Cortex of kidney (tissue), 1 donor: ENCODE measurements at places on chromosomes 3 and 15.

DNA sequence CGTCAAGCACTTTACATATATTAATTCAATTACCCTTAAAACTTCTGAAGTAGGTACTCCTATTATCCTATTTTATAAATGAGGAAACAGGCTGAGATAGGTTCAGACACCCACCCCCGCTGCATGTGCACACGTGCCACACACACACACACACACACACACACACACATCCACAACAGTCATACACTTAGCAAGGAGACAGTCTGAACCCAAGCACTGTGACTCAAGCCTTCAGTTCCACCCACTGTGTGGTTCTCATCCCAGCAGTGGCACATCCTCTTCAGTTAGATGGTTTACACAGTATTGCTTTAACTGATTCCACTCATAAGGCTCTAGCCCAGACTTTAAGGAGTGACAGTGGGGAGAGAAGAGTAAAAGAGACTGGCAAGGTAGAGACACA lies 91.1 kb upstream of the FGF7 start:
- DNase-seq = no peak

- no peak for DNase-seq
Measured at GRCh38 chr15:51390241-51390965, 48.9 kb downstream of the GLDN start.

GRCh38 chr3:156246961-156247725 lies 126.8 kb downstream of the KCNAB1 start:
- DNase-seq = no peak

DNA sequence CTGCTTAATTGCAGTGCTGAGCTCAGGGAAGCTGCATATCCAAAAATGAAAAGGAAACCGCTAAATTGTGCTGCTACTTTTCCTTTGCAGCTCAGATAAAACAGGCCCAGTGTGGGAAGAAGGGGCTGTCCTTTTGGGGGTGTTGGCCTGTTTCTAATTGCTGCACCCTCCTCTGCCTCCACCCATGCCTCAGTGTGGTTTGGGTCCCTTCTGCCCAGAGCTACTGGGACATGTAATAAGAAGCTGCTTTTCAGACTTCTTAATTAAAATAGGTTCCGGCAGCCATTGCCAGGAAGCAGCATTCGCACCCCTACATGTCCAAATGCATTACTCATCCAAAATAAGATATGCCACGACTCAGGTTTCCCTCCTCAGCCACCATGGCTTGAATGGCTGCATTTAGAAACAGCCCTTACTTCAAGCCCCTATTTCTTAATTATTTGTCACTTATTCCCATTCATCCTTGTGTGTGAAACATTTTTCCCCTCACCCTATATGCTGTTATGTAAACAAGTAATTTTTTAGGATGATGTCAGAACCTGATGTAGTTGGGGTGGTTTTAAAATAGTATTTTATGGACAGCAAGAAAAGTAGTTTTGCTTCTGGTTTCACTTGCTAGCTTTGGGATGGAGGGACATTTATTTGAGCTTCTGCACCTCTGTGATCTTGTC lies 235.9 kb upstream of the CTDSPL start:
- DNase-seq = no peak

DNA sequence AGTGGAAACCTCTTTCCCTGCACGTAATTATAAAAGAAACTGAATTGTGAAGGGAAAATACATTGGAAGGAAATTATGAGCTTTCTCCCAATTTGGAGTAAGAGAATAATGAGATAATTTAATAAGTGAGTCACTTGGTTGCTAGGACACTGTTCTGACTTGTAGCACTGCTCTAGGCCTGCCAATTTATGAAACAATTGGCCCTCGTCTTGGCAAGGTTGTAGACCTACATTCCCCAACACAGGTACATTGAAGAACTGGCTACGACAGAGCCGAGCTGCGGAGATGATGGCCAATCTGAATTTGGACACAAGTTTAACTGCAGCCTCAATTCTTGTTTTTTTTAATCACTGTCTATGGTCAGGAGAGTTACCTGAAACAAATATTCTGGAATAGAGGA lies 674.1 kb downstream of the MECOM start:
- DNase-seq = no peak

- DNase-seq = no peak
Measured at GRCh38 chr3:119597548-119598288, at the start of gene PLA1A. Gene PLA1A, plus strand, starts transcription at chr3:119597885. Its CDS starts 29 bp downstream, at chr3:119597914.

- DNase-seq = no peak
Measured at GRCh38 chr3:118332699-118333098, 701.9 kb downstream of the IGSF11 start.

DNA sequence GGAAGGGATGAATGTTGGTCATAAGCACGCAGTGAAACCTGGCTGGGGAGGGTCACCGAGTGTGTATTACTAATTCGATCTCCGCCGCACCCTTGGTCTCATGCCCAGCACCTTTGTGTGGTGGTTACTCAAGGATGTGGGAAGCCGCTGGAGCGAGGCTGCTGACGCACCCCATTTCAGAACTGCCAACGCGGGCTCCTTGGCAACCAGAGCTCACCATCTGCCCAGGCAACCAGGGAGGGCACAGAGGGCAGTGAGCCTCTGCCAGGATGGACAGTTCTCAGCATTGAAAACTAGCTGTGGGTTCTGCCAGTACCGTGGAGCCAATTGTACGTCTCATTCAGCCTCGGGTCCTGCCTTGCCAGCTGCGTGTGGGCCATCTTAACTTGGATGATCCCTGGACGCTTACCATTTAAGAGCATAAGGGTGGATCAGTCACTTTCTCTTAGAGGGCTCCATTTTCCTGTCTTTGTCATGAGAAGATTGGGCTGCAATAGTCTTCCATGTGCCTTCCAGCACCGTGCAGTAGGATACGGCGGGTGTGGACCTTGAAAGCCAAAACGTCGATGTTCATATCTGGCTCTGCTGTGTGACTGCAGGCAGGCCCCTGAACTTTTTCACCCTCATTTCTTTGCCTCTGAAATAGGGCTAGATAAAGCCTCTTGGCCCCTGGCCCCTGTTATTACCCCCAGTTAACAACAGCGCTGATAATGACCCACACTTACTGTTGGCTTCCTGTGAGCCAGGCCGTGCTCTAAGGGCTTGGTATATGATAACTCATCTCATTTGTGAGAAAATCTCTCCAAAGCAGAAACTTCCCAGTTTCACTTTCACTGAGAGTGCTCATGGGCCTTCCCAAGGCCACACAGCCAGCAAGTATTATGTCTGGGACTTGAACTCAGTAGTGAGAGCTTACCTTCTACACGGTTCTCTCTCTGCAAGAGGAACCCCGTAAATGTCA lies 238.8 kb downstream of the OPA1 start:
- no peak for DNase-seq

DNA sequence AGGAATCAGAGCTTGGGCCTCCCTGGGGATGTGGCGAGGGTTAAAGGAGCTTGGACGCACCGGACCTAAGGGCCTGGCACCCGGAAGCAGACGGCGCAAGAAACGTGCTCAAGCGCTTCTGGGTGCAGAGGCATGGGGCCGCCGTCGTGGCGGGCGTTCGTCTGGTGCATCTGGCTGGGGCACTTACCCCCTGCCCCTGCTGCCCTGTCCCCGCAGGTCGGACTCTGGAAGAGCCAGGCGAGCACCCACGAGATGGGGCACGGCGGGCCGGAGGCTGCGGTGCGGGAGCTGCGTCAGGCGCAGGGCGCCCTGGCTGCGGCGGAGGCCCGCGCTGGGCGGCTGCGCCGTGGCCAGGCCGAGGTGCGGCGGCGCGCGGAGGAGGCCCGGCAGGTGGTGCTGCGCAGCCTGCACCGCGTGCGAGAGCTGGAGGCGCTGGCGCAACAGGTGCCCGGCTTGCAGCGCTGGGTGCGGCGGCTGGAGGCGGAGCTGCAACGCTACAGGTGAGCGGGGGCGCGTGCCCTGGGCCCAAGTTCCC lies 2.5 kb downstream of the EFCC1 start:
- DNase-seq = no peak

GRCh38 chr3:130692455-130692854 lies 54.2 kb downstream of the PIK3R4 start:
- no peak for DNase-seq

DNA sequence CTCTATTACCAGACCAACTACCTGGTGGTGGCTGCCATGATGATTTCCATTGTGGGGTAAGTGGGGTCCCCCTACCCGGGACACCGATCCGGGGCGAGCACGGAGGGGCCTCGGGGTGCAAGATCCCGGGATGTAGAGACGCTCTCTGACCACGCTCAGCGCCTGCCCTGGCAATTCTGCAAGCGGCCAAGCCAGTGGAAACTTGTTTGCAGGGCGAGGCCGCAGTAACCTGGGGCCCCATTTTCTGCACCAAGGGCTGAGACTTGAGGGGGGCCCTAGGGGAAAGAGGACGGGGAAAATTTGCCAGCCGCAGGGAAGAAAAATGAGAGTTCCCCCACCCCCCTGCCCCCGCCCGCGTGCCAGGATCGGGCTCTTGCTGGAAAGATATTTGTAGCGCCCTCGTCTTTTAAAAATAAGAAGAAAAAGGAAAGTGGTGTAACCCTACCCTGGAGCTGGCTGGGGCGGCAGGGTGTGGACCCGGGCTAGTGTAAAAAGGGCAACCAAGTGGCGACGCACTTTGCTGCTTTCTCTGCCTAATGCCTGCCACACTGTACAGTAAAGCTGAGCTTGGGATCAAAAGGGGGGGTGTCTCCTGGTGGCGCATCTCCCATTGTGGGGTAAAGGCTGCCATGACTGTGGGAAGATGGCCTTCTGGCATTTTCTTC lies 563 bp downstream of the ARL6IP5 start:
- no peak for DNase-seq

- DNase-seq = no peak
Measured at GRCh38 chr15:62901909-62902546, 140.5 kb upstream of the TPM1 start.

DNA sequence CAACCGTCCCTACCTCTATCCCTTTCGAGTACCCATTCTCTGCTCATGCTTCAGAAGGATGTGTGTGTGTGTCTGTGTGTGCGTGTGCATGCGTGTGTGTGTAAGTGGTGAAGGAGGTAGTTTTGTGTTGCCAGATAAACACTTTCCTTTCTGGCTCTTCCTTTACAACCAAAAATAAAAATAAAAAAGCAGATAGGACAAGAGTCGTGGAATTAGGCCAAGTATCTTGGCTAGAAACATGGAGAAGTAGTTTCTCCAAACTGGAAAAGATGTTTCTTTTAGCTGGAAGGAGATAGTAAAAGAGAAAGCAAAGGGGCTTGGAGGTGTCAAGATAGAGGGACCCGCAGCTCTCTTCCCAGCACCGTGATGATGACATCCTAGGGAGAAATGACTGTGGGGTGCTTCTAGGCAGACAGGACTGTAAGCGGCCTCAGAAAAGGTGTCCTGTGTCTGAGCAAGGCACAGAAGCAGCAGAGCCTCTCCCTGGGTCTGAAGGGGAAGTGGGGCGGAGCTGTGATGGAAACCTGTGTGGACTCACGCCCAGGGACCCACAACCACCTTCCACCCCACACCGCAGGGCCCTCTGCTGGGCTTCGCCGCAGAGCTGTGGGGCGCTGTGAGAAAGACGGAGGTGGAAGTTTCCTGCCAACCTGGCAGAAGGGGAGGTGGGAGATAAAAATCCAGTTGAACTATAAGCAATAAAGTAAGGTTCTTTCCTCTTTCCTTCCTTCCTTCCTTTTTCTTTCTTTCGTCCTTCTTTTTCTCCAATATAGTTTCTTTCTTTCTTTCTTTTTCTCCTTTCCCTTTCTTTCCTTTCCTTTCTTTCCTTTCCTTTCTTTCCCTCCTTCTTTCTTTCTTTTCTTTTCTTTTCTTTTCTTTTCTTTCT lies 35.3 kb downstream of the MUC20 start:
- no peak for DNase-seq

DNA sequence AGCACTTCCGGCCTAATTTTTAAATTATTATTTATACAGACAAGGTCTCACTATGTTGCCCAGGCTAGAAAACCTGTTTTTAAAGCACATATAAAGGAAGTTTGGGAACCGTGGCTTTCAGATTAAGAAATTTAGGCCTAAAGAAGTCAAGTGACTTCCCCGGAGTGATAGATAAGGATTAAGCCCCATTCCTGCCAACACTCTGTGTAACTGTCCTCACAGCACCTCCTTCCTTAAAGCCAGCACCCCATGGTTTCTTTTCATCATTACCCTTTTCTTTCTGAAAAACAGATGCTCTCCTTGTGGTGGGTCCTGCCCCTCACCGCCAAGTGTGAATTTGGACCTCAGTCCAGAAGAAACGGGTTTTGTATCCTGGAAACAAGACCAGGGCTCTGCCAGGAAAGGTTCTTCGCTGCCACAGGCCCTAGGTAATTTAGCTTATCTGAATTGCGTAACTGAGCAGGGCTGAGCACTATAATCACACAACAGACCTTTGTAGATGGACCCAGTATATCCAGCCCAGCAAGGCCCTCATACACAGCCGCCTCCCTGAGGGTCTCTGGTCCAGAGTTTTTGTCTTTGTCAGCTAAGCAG lies 231.3 kb downstream of the PLCL2 start:
- DNase-seq = no peak

- no peak for DNase-seq
Measured at GRCh38 chr15:72033285-72033684, 84.7 kb downstream of the MYO9A start.

DNA sequence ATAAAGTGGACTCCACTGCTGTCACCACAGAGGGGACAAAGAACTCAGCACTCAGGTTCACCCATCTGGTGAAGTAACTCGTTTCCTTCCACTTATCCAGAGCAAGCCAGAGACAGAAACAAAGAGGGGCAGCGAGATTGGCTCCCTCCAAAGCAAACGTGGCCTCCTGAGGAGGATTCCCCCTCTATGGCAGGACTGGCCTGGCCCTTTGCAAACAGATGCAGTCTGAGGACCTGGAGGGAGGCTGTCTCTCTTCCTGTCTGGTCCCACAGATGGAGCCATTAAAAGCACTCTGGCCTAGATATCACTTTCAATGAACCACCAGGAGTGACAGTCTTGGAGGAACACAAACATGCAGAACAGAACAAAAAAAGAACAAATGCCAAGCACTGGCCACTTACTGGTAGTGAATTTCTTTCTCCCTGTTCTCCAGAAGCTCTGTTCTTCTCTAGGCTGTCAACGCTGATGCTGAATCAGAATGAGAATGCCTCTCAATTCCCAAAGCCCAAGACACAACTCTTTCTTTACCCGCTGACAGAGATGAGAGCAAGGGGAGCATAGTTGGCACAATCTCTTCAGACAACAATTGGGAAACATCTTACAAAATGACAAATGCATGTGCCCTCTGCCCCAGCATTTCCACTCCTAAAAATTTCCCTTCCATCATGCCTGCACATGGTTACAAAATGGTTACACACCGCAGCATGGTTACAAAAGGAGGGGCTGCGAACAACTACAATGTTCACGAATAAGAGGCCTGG lies 14.3 kb downstream of the KLHL25 start:
- DNase-seq = no peak

DNA sequence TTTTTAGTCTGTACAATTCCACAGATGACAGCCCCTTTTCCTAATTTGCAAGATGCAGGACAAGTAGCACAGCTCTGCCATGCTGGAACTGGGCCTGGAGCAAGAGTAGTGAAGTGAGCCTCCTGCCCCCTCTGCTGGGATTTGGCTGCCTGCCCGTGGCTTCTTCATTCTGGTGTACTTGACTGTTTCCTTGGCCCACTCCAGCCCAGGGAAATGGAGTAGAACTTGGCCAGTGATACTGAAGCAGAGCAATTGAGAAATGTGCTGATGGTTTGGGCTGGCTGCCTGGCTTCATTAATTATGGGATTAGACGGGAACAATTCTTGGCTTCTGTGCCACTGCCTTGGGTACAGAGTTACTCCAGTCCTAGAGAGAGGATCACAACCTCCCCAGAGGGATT lies 2.8 kb downstream of the GPD1L start:
- no peak for DNase-seq

GRCh38 chr15:96395687-96396086 lies 65.2 kb downstream of the NR2F2 start:
- DNase-seq = no peak

- no peak for DNase-seq
Measured at GRCh38 chr3:77254967-77255831, 215.3 kb downstream of the ROBO2 start.
